ENCODE measurements at places on chromosomes 4 and X.

- DNase-seq = no peak
Observed at GRCh38 chr4:79431839-79432238, 23.8 kb upstream of the GK2 start.

DNA sequence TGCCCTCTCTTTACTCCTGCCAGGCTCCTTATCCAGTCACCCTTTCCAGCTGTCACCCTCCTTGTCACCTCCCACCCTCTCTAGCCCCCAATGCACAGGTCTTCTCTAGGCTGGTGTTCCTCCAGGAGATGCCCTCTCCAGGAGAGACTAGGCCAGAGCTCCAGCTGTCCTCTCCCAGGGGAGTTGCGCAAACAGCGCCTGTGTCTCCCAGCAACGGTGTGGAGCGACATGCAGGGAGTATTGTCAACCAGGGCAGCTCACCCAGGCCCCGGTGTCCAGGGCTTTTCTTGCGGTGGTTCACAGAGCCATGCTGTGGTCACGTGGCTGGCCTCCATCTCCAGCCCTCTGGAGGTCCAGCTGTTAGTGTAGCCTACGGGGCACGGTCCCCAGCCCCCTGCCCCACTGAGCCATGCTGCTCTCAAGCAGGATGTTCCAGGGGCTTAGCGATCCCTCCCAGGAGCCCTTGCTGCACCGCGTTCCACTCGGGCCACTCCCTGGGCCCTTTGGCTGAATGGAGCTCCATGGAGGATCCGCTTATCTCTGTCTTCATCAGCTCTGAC, 34.8 kb downstream of the CCNQ start:
- DNase-seq = no peak

GRCh38 chr4:101050088-101050836, 297.1 kb downstream of the PPP3CA start:
- DNase-seq = no peak

GRCh38 chrX:134810211-134810610, 151.9 kb upstream of the PLAC1 start:
- no peak for DNase-seq

DNA sequence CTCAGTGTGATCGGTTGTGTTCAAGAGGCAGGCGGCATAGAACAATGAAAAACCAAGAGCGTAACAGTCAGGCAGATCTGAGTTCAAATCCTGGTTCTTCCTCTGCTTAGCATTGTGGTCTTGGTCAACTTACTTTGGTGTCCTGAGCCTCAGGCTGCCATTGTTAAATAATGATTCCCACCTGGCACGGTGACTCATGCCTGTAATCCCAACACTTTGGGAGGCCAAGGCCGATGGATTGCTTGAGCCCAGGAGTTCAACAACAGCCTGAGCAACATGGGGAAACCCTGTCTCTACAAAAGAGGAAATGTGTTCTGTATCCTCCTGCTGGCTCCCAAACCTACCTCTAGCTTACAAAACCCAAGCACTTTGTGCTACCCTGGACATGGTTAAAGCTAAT, 129.0 kb upstream of the STX18 start:
- DNase-seq = no peak

DNA sequence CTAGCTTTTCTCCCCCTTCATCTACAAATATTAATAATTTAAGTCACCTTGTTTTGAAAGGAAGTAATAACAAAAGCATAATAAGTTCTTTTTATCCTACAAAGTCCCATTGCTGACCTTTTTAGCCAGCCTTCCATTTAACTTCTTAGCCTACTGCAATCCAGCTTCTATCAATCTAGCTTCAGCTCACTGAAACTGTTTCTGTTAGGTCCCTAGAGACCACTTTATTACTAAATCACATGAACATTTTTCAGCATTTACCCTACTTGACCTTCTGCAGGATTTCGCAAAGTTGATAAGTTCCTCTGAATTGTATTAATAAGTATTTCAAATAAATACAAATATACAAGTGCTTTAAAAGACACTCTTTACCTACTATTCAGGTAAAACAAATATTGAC, 186.5 kb downstream of the ANTXR2 start:
- no peak for DNase-seq

GRCh38 chr4:142334931-142335330, 511.2 kb downstream of the INPP4B start:
- no peak for DNase-seq

- DNase-seq = no peak
Observed at GRCh38 chr4:609400-610050, 15.8 kb upstream of the PDE6B start.
